WERI-Rb-1 (cell line): ENCODE measurements at places on chromosomes 1 and 21.

- no peak for DNase-seq
Observed at GRCh38 chr1:33322109-33322508, 1.2 kb upstream of the A3GALT2 start.

GRCh38 chr1:180926164-180926981 lies 13.7 kb downstream of the KIAA1614 start:
- DNase-seq: peak; percentile 39

GRCh38 chr1:14881775-14882672 lies 271.5 kb upstream of the TMEM51 start:
- DNase-seq: no peak

DNA sequence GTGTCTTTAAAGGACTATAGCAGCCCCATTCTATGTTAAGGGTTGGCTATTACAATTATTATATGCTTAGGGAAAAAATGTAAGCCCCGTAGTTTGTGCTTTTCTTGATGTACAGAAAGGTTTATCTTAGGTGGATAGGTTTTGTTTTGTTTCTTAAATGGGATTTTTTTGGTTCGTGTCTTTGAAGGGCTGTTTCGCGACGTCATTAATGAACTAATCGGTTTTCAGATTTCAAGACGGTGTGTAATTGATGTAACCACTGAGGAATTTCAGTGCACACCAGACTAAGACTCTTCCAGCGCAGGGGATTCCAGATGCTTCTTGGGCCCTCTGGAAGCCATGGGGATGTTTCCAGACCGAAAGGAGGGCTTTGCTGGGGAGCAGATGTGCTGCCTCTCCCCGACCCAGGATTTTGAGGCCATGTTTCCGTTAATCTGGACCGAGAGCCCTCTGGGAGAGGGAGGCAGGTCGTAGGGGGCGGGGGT lies 4.8 kb upstream of the SIM2 start:
- DNase-seq: peak; percentile 51

GRCh38 chr1:168320800-168321450 lies 40.2 kb downstream of the TBX19 start:
- DNase-seq: no peak

GRCh38 chr1:223628233-223629125 lies 37.0 kb downstream of the CAPN8 start:
- peak; percentile 59 for DNase-seq

DNA sequence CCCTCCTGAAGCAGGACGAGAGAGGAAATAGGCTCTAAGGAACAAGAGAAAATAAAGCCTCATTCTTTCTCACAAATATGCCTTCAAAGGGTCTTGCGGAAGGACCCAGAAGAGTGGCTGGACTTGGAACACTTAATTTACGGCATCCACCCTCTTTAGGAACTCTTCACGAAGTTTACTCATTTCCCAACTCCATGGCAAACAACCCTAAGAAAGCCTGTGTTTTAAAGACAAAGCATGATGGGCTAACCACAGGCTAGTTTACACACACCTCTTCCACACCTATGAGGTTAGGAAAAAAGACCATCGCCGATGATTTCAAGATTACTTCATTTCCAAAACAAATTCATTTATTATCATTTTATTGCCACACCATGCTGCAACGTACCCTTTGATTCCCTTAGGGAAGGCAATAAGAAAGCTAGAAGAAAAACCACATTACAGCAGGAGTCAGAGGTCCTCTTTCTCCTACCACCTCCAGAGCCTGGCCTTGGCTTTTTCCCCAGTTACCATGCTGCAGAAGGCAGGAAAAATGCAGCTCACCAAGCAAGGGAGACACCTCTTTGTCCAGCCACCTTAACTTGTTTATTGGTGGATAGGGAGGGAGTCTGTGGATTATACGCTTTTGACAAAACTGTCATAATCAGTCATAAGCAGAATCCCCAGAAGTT lies 29.6 kb downstream of the CHI3L2 start:
- DNase-seq: no peak

GRCh38 chr1:223242971-223243370 lies 99.9 kb upstream of the TLR5 start:
- DNase-seq: no peak

DNA sequence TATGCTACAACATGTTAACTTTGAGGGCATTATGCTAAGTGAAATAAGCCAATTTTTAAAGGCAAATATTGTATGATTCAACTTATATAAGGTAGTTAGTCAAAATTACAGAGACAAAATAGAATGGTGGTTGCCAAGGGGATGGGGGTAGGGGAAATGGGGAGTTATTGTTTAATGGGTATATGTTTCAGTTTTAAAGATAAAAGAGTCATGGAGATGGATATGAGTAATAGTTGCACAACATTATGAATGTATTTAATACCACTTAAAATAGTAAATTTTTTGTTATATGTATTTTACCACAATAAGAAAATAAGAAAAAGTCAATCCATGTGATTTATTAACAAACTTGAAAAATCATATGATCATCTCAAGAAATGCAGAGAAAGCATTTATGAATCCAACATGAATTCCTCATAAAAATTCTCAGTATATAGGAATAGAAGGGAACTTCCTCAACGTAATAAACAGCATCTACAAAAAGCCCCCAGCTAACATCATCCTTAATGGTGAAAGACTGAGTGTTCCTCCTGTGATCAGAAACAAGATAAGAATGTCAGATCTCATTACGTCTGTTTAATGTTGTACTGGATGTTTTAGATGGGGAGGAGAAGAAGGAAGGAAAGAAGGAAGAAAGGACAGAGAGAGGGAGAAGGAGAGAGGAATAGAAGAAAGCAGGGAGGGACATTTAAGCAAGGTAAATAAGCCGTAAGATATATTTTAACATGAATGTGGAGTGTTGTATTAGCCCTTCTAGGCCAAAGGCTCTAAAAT lies 6.7 kb upstream of the TSEN15 start:
- DNase-seq: no peak
